ENCODE measurements at places on chromosomes 5 and 9. TPM values are rescaled to one million over a fixed set of nuclear protein-coding genes. Genes with fewer than 3 reads are reported as not detected.

- H3K36me3 ChIP-seq, result no peaks in the 10 kb centered on the region
- peaks cover 8% of the 10 kb centered on the region for H3K4me1 ChIP-seq
- H3K27ac ChIP-seq, result peak overlapping the region; percentile 26
Measured at GRCh38 chr9:113649054-113649453, 185.5 kb downstream of the RGS3 start.

- no peaks in the 10 kb centered on the region for H3K27me3 ChIP-seq
- peaks cover 7% of the 10 kb centered on the region for H3K4me1 ChIP-seq
- H3K27ac ChIP-seq, result no peak overlapping the region
- no peaks in the 10 kb centered on the region for H3K36me3 ChIP-seq
- H3K4me3 ChIP-seq, result no peak overlapping the region
Measured at GRCh38 chr5:142600092-142600491, 85.8 kb downstream of the FGF1 start.

- H3K4me1 ChIP-seq, result no peaks in the 10 kb centered on the region
- no peak for ATAC-seq
- H3K27ac ChIP-seq, result no peak overlapping the region
Measured at GRCh38 chr5:169860585-169860984, 119.7 kb downstream of the INSYN2B start.

DNA sequence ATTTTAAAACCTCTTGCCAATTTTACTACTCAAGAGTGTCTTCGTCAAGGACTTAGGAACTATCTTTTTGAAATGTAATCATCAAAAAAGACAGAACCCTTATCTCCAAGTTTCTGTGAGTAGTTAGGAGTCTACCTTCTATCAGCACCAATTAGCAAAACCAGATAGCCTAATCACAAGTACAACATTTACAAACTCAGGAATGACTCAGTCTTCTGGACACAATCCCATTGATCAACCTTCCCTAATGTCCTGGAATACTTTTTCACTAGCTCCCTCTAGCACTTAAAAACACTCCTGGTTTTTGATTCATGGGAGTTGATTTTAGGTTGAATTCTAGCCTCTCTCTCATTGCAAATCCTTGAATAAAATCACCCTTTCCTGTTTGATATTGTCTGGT, 680.7 kb downstream of the PRR16 start:
- no peak for ATAC-seq
- no peaks in the 10 kb centered on the region for H3K4me1 ChIP-seq
- no peak overlapping the region for H3K4me3 ChIP-seq
- H3K36me3 ChIP-seq, result no peaks in the 10 kb centered on the region

- H3K4me3 ChIP-seq, result no peak overlapping the region
- no peak for ATAC-seq
- H3K27me3 ChIP-seq, result peaks cover 16% of the 10 kb centered on the region
- no peaks in the 10 kb centered on the region for H3K4me1 ChIP-seq
Measured at GRCh38 chr9:98538203-98538602, 170.5 kb downstream of the GABBR2 start.

GRCh38 chr9:87629104-87629503, 96.8 kb upstream of the CTSL start:
- no peak overlapping the region for H3K27ac ChIP-seq
- H3K4me1 ChIP-seq, result peaks cover 10% of the 10 kb centered on the region
- no peaks in the 10 kb centered on the region for H3K27me3 ChIP-seq
- no peak overlapping the region for H3K4me3 ChIP-seq

DNA sequence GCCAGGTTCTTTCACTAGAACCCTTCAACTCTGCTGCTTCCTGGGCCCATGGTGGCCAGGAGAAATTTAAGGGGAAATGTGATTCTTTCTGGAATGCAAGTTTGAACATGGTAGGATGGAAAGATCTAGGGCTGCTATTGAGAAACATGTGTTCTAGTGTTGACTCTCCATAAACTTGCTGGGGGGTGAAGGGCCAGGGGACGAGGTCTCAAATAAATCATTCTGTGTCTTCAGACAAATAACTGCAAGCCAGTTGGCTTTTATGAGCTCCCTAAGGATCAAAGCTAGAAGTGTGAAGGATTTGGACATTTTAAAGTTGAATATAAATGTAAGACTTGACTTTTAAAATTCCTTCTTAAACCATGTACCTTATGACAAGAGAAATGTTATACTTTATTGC, 78.5 kb downstream of the ZNF366 start:
- H3K36me3 ChIP-seq, result no peaks in the 10 kb centered on the region
- H3K4me3 ChIP-seq, result no peak overlapping the region
- peaks cover 12% of the 10 kb centered on the region for H3K4me1 ChIP-seq

DNA sequence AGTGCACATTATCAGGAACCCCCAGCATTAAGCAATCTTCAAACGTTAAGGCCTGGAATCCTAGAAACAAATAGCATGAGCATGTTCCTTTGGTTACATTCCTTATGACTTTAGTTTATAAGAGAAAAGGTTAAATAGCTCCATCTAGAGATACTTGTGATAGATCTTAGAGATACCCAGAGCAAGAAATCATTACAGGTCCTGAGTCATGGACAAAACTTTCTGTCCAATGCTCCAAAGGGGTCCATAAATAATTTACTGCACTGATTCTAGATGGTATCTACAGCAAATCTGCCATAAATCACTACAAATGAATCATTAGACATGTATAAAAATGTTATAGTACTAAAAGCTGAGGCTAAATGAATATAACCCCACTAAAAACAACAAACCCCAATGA, 139.6 kb downstream of the HTR1A start:
- no peaks in the 10 kb centered on the region for H3K27me3 ChIP-seq
- H3K4me3 ChIP-seq, result no peak overlapping the region
- no peak overlapping the region for H3K27ac ChIP-seq
- H3K4me1 ChIP-seq, result no peaks in the 10 kb centered on the region
- no peak for ATAC-seq

The GDA gene
- total RNA-seq, result not detected

The C1QTNF3 gene
- 13.1 TPM for total RNA-seq

The PCDHB15 gene
- total RNA-seq, result 4.4 TPM

The C5orf52 gene
- total RNA-seq, result not detected

The ZDHHC11B gene
- total RNA-seq, result 14.3 TPM

The PDE8B gene
- total RNA-seq, result 0.96 TPM

Measured in gastroesophageal sphincter (tissue), 4 donors.